Left renal pelvis (tissue), 4 donors: ENCODE measurements at places on chromosomes 1 and 21.

- DNase-seq = no peak
Measured at GRCh38 chr1:117794073-117794472, 135.3 kb downstream of the GDAP2 start.

DNA sequence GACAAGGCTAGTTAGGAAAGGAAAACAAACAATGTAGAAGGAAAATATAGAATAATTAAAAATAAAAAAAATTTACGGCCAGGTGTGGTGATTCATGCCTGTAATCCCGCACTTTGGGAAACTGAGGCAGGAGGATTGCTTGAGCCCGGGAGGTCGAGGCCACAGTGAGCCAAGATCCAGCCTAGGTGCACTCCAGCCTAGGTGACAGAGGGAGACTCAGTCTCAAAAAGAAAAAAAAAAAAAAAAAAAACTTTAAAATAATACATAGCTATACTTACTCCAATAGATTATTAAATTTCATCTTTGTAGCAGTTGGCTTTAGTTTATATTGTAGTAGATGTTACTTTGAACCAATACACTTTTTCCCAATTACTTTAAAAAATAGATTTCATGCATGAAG lies 32.0 kb downstream of the LIN9 start:
- no peak for DNase-seq

DNA sequence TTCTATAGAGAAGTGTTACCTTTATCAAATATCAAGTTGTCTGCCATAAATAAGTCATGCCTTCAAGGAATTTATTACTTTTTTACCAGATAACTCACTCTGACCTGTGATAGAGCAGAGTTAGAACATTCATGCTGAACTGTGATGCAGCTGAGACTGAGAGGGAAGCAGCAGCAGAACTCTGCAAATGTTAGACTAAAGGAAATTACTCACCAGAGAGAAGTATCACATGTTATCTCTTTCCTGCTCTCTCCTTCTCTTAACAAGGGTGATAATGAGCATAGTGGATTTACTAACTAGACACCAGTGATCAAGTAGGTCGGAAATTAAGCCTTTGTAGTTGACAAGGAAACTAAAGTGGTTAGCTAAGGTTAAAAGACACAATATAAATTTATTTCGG lies 181.6 kb downstream of the RASAL2 start:
- no peak for DNase-seq

DNA sequence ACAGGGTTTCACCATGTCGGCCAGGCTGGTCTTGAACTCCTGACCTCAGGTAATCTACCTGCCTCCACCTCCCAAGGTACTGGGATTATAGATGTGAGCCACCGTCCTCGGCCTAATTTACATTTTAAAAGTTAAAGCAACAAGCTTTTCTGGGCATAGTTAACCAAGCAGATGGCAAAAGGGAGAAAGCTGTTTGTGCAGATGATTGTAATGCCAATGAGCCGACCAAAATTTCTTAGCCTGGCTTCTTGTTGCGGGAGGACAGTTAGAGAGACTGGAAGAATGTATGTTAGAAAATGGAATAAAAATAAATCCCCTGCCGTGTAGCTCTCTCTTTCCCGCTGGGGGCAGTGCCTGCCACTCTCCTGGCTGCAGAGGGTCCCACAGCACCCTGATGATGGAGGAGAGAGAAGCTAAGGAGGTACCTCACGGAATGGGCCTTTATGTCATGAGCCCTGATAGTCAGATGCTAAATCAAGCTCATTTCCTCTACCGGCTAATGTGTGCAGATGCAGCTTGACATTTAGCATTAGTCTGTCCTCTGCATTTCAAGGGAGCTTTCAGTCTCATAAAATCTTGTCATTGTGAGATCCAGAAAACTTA lies 87.2 kb downstream of the HHAT start:
- no peak for DNase-seq

GRCh38 chr1:48062353-48062752 lies 65.2 kb upstream of the TRABD2B start:
- no peak for DNase-seq

GRCh38 chr1:169517558-169518186 lies 31.9 kb upstream of the SLC19A2 start:
- no peak for DNase-seq

- DNase-seq = no peak
Measured at GRCh38 chr21:29052224-29052623, 21.2 kb downstream of the CCT8 start.

- no peak for DNase-seq
Measured at GRCh38 chr1:116990612-116991151, 10.9 kb upstream of the CD101 start.

GRCh38 chr1:222910699-222911098 lies 95.9 kb downstream of the DISP1 start:
- DNase-seq = no peak

GRCh38 chr1:154657556-154657955 lies 49.6 kb upstream of the ADAR start:
- no peak for DNase-seq

DNA sequence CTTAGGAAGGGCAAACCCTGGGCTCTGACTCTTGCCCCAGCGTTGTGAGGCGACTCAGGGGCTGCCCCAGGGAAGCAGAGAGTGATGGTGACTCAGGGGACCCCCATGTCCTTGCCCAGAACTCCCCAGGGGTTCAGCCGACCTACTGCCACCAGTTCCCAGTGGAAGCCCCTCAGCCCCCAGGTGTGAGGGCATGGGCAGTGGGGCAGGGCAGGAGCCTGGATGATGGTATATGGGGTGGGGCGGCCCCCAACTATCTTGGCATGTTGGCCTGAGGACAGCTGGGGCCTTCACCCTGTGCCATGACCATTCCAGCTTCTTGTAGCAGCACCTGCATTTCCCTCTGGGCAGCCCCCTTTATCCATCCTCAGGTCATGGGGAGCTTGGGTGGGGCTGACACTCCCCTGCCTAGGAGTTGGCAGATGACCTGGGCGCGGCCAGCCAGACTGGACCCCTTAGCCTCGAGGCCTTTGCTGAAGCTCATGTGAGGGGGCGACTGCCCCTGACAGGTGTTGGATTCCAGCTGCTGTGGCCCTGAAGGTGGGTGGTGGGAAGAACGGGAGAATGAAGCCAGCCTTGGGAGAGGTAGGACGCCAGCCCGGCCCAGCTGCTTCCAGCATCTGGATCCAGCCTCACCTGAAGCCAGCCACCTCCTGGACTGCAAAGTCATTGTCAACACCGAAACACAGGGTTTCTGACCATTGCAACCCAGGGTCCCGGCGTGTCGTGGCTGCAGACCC lies 1.8 kb upstream of the FNDC10 start:
- no peak for DNase-seq

GRCh38 chr1:226372885-226373284 lies 35.0 kb downstream of the PARP1 start:
- DNase-seq = no peak

- DNase-seq = no peak
Measured at GRCh38 chr1:158931055-158931737, at the start of gene PYHIN1. Gene PYHIN1 (plus strand): TSS chr1:158931552. CDS start chr1:158936911, 5,359 bp downstream.

DNA sequence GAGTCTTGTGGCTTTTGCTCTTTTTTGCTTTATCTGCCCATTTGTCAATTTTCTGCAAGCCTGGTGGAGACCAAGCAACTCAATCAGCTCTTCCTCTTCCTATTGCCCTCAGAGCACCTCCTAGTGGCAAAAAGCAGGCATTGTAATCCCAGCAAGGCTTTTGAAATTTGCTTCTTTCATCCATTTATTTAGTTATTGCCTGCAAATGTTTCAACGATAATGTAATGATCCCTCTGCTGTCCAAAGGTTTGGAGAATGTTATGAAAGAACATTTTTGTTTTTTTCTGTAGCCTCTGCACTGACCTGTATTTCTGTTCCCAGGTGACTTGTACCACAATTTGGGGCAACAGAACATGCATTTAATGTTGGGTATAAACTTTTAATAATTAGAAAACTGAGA lies 127.8 kb downstream of the GABPA start:
- DNase-seq = no peak

GRCh38 chr1:62022382-62022983 lies 172.2 kb upstream of the L1TD1 start:
- DNase-seq = no peak

GRCh38 chr1:22105611-22106207 lies 37.2 kb downstream of the WNT4 start:
- no peak for DNase-seq

DNA sequence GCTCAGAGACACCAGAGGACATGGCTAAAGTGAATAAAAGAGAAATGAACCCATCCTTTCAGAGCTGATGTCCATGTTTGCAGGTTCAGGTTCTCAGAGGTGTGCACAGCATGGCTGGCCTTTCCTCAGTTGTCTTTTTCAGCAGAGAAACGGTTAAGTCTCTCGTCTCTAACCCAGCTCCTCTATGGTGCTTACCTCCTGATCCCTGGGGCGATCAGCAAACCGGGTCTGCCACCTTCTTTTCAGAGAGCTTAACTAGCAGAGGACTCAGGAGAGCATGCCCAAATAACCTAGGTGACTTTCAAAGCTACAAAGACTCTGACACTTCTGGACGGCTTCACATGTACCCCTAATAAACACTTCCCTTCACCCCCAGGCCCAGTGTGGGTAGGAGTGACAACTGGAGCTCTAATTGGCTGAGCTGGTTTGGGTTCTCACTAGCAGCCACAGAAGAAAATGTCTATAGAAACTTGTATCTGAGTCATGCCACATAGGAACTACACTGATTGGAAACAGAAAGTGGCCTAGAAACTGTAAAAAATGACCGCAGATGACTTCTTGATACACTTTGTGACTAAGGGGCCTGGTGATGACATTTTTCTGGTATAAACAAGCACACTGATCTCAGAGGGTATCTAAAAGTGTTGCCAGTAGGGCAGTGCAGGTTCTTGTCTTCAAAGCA lies at the start of gene AIM2:
AIM2 (minus strand) TSS at position 329 of the 682 bp plus-strand sequence. CDS start 3,267 bp downstream, outside the sequence.
- no peak for DNase-seq

GRCh38 chr1:177864538-177865305 lies 105.1 kb downstream of the SEC16B start:
- no peak for DNase-seq

DNA sequence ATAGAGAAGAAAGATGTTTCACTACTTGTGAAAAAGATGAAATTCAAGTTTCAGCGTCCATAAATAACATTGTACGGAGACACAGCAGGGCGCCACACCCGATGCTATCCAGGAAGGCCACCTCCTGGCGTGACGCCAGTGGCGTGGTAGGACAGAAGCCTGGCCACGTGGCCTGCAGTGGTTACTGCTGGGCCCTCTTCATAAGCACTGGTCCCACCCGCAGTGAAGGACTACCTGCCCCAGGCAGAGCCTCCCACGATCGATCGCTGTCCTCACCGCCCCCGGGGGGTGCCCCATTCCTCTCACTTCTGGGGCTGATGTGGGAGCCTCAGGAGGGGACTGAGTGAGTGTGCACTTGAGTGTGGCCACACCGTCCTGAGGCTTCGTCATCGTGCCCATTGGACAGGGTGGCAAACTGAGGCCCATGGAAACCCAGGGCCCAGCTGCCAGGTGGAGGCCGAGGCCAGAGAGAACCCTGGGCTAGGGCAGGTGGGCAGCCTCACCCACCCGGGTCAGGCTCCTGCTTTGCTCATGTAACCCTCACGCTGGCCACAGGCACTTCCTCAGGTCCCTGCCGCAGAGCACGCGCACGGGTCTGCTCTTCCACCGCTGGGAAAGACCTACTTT lies 11.7 kb upstream of the HES5 start:
- no peak for DNase-seq

GRCh38 chr1:165884009-165884689 lies 56.7 kb downstream of the UCK2 start:
- DNase-seq = no peak

GRCh38 chr1:983798-984475 lies 2.0 kb upstream of the PERM1 start:
- DNase-seq = no peak

- no peak for DNase-seq
Measured at GRCh38 chr1:192626366-192627179, 9.4 kb upstream of the RGS13 start.

DNA sequence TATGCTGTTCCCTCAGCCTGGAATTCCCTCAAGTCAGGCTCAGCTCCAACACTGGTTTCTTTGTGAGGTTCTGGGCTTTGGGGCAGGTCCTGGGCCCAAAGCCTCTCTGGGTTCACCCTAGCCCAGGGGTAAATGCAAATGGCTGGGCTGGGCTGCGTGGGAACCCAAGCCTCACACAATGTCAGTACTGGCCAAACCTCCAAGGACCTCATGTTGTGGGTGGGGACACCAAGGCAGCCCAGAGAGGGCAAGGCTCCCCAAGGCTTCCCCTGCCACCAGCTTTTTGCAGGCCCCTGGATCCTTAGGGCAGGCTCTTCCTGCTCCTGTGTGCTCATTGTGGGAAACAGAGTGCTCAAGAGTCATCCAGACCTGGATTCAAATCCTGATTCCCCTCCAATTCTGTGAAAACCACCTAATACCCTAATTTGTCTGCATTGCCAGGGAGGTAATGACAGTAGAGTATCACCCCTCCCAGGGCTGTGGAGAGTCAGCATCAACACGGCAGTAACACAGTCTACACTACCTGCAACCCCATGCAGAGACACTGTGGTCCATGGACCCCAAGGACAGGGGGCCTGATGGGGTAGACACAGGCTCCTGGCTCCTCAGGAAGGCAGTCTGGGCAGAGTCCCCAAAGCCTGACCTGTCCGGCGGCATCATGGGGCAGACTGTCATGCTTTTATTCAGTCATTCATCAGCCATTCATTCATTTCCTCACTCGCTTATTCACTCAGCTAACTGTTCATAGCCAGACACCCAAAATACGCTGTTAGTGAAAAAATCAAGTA lies 85.7 kb downstream of the DMRTB1 start:
- DNase-seq = no peak

DNA sequence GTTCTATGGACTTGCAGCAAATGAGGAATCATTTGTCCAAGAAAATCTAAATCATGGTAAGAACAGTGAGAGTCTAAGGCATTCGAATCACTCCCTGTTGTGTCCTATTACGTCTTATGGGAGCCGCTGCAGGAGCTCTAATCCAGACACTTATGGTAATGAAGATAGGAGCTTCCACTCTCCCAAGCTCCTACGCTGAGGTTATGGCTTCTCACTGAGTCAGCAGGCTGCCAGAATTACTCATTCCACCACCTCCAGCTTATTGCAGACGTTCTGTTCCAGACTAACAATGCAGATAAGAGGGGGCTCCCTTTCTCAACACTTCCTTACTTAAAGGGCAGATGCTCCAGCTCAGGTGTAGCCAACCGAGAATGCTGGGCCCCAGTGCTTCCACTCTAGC lies 212.6 kb downstream of the GREM2 start:
- no peak for DNase-seq

GRCh38 chr1:225635649-225636048 lies 17.3 kb downstream of the ENAH start:
- no peak for DNase-seq

DNA sequence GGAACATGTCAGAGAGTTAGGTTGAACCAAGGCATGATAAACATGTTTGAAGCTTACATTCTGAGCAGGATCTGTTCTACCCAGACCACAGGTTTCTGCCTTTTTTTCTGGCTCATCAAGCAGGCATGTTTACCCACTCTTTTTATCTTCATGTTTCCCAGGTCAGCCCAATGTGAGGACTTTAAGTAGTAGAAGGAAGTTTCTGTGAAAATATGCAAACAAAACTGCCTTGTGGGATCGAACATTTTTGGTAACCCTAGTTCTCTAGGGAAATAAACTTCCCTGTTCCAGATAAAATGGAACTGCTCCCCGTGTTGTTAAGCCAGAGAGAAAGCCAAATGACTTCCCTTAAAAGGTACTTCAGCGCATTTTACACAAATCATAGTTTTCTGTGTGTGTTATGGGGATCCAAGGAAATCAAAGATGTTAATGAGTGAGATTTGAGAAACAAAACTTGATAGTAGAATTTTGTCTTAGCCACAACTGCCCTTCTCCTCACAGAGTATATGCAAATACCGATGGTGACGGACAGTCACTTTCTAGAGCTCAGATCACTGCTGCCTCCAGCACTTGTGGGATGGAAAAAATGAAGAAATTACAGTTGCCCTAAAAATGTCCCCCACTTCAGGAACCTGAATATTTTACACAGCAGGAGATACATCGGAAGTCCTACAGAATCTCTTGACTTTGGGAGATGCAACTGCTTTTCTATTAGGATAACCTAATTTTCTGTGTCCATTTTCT lies 765 bp upstream of the HIPK1 start:
- no peak for DNase-seq
